ENCODE measurements at places on chromosomes 1 and 21.

GRCh38 chr1:155968670-155969069 lies 9.7 kb downstream of the ARHGEF2 start:
- peak; percentile 76 for DNase-seq

- DNase-seq: no peak
Observed at GRCh38 chr1:79042539-79042938, 36.0 kb upstream of the ADGRL4 start.

GRCh38 chr1:200443860-200444259 lies 34.0 kb upstream of the ZNF281 start:
- no peak for DNase-seq

DNA sequence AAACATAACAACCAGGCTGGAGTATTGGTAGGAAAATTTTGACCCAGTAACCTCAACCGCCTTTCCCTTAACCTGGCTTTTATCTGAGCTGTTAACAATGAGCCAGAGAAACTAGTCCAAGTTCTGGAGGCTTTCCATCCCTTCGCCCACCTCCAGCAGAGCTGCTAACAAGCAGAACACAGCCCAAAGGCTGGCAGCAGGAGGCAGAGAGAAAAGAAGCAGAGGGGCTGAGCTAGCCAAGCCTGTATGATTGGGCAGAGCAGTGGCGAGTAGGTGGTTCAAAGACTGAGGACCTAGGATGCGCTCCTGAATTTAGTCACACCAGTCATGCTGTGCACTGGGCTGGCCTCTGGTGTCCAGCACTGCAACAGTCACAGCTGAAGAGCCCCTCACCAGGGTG lies 123.0 kb downstream of the TNR start:
- no peak for DNase-seq

DNA sequence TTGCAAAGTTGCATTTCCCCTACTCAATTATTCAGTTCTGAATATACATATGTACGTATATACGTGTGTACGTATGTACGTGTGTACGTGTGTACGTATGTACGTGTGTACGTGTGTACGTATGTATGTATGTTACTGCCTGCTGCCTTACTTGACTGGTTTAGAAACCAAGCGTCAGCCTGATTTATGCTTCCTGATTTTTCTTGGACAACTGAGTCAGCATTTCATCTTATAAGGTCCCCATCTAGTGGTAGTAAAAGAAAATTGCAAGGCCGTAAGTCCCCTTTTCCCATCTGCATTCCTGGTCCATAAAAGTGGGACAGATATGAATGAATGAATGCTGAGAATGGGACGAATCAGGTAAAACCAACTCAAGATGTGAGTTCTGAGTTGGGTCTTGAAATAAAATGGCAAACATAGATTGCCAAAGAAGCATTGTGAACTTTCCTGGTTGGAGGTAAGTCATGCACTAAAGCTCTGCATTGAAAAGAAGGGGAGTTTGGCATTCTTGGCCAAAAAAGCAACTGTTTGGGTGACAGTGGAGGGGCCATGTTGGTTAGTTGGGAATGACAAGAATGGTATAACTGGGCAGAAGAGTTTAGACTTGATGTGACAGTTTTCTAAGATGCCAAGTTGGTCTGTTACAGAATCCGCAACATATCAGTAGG lies 76.4 kb upstream of the DNAH14 start:
- peak; percentile 42 for DNase-seq

GRCh38 chr1:227766653-227767277 lies 31.5 kb downstream of the SNAP47 start:
- DNase-seq: peak; percentile 58

DNA sequence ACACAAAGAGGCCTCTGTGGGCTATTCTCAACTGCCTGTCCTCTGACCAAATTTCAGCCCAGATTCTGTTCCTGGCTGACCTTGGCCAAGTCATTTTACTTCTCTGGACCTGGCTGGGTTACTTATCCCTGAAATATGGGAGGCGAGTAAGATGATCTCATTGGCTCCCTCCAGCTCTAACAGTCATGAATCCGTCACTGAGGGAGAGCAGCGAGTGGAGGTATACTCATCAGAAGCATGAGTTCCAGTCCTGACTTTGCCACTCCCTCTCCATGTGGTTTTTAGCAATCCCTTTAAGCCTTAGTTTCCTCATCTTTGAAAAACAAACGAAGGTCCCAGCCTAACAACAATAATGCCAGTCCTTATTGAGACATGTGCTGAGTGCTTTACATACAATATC lies 63.5 kb downstream of the CCDC185 start:
- no peak for DNase-seq

GRCh38 chr1:61120998-61121397 lies 38.6 kb downstream of the NFIA start:
- DNase-seq: no peak

GRCh38 chr1:100930494-100930893 lies 34.6 kb downstream of the SLC30A7 start:
- no peak for DNase-seq

DNA sequence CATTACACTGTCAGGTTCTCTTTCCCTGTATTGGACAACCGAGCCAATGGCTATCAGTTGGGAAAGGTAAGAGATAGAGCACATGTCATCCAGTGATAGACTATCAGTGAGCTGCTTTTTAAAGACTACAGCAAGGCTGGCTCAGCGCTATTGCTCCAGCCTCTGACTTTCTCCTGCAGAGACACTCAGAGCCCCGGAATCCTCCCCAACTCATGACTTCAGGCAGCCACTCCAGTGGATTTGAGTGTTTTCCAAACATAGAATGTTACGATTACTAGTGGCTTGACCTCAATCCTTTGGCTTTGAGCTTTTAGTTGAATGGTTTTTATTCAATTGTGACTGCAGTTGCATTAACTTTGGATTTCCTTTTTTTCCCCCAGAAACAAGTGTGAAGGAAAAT lies 331.9 kb downstream of the DISC1 start:
- no peak for DNase-seq

DNA sequence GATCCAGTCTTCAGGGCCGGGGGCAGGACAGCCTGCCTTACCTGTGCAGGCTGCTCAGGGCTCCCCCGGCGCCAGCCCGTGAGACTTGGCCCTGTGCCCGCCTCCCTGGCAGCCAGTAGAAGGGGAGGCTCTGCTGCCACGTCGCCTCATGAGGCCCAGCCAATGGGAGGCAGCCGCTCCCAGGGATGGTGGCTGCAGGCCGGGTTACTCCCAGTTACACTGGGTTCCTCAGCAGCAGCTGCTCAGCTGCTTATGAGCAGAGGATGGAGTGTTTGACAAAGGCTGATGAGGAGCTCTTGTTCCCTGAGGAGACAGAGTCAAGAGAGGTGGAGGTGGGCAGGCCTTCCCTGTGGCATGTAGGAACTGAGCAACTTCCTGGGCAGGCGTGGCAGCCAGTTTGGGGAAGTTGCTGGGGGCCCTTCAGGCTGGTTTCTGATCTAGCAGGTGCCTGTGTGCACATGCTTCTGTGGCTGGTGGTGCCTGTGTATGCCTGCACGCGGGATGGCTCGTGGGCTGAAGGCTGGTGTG lies 5.5 kb downstream of the MFSD2A start:
- DNase-seq: peak; percentile 99

GRCh38 chr1:27398405-27399149 lies 6.2 kb downstream of the GPR3 start:
- DNase-seq: no peak

- DNase-seq: peak; percentile 26
Observed at GRCh38 chr21:32325706-32326105, 27.1 kb downstream of the MRAP start.

GRCh38 chr1:119083980-119084379 lies 56.5 kb downstream of the WARS2 start:
- DNase-seq: no peak

DNA sequence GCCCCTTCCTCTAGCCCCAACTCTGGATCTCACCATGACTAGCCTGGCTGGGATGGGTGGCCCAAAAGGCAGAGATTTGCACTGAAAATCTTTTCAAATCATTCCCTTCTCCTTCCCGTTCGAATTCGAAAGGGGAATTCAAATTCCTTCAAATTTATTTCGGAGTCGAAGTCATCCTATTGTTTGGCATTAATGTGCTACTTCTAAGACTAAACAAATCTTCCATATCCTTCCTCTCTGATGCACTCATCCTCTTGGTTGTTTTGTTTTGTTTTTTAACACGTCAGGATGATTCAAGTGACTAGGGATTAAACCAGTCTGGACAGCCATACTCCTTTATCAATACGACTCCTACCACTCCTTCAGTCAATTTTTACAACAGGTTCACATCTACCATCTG lies 95.5 kb upstream of the SGIP1 start:
- DNase-seq: no peak

GRCh38 chr1:205440476-205441317 lies 15.1 kb downstream of the BLACAT1 start:
- peak; percentile 20 for DNase-seq

GRCh38 chr21:32921632-32922230 lies 104.0 kb upstream of the OLIG2 start:
- DNase-seq: no peak

DNA sequence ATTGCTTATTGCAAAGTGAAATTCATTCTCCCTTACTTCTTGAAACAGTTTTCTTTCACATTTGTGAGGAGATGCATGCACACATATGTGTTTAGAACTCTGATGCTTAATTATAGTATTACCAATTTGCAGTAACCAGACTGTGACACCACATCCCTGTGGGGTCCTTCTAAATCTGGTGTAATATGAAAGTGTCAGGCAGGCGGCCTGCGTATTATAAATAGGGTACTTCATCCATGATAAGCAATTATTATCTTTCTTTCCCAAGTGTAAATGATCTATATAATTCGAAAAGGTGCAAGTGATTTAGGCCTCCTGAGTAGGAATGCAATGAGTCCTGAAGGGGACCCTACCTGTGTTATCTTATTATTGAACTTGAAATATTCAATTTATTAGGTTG lies 876 bp downstream of the EFCAB7 start:
- no peak for DNase-seq

DNA sequence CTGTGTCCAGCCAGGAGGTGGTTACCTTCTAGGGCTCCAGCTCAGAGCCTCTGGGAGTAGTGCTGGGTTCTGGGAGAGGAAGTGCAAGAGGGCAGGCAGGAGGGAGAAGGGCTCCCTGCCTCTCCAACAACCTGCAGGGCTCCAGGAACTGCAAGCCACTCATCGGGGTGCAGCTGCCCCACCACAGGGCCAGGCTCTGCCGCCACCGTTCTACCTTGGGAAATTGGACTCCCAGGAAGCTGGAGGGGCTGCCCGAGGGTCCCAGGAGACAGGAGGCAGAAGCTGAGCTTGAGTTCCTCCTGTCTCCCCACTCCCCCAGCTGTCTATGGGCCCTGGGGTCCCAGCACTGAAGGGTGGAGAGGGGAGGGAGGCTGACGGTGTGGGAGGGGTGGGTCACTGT lies 7.4 kb upstream of the PRDM16 start:
- DNase-seq: no peak

GRCh38 chr1:226233806-226234205 lies 10.3 kb downstream of the MIXL1 start:
- DNase-seq: no peak

DNA sequence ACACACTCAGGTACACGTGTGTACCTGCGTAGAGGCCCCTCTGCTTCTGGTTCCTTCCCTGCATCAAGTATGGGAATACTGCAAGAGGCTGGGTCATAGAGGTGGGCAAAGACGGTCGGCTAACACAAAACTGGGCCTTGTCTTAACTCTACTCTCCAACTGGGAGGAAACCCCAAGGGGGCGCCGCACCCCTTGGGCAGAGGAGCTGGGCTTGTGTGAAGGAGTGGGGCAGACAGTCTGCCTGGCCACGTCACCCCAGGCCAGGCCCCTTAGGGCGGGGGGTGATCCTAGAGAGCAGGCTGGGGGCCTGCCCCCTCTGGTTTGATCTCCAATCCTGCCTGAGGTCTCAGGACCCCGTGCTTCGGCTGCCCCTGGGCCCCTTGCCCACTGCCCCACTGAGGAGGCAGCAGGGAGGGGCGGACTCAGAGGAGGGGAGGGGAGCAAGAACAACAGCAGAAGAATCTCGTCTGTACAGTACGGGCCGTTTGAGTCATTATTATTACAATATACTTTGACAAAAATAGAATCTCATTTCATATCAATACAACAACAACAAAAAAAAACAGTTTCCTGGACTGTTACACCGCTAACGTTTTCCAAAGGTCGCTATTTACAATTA lies 34.7 kb downstream of the MEF2D start:
- no peak for DNase-seq

GRCh38 chr1:40382601-40383000 lies 9.1 kb downstream of the SMAP2 start:
- DNase-seq: no peak

DNA sequence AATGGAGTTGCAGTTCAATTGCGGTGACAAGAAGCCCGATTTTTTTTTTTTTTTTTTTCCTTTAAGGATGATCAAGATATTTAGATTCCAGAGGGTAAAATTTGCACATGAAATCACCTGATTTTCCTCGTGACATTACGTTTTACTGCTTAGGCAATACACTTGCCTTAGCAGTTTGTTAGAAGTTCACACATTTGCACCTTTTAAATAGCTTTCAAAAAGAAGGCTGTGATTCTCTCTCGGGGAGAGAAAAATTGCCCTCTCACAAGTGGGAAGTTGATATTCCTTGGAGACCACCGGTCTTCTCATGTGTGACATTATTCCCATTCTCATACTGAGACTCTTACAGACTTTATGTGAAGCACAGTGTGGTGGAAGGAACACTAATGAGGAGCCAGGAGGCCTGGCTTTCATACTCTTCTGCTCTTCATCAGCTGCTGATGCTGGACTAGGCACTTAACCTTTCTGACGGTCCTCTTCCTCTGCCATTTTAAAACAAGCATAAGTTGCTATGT lies 69.8 kb upstream of the HSPA13 start:
- DNase-seq: no peak

GRCh38 chr1:56634981-56635380 lies 10.1 kb upstream of the PRKAA2 start:
- DNase-seq: no peak
